CD8-positive, alpha-beta T cell (primary cell): ENCODE measurements at places on chromosomes 4 and X.

GRCh38 chr4:6235901-6236640 is 33.6 kb upstream of the WFS1 start:
- no peak for DNase-seq

DNA sequence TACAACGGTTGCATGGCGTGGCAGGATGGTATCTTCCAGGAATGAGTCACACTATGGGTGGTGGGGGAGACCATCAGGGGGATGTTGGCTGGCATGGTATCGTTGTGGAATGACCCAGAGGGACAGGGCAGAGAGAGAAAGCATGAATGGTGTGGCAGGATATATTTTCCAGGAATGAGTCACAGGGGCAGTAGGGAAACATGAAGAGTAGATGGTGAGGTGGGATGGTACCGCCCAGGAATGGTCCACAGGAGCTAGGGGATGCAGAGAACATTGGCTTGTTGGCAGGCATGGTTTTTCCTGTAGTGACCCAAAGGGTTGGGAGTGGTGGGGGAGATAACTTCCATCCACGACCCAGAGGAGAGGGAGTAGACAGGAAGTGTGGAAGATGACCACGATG is 62.4 kb downstream of the MAOA start:
- DNase-seq, result no peak

GRCh38 chr4:8556341-8557150 is 23.6 kb upstream of the GPR78 start:
- no peak for DNase-seq

- DNase-seq, result no peak
Measured at GRCh38 chr4:20297783-20298182, 46.1 kb downstream of the SLIT2 start.

- no peak for DNase-seq
Measured at GRCh38 chrX:11272290-11272689, 20.9 kb upstream of the AMELX start.

DNA sequence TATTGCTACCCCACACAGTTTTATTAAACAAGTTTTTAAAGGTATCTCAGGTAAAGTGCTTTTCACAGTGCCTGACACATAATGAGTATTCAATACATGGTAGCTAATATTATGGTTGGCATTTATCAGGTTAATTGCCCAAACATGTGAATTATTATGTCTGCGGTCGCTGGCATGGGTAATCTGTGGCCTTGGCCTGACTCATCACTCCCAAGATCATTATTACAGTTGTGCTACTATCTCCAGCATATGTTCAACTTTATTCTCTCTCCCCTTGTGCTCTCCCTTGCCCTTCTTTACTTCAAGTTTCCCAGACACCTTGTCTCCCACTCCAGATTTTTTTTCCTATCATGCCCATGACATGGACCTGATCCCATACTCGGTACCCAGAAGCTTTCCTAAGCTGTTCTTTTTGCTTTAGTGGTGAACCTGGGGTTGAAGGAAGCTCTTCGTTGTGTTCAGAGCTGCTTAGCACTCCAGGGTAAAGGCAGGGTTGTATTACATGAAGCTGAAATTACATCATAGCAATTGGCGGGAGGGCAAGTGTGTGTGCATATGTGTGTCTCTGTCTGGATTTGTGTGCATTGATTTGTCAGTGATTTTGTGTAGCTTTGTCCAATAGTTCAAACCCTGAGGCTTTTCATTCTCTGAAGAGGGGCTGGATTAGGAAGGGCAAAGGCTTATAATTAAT is 176.5 kb upstream of the NRK start:
- DNase-seq, result no peak

- no peak for DNase-seq
Measured at GRCh38 chr4:102560571-102561341, 59.6 kb downstream of the NFKB1 start.

DNA sequence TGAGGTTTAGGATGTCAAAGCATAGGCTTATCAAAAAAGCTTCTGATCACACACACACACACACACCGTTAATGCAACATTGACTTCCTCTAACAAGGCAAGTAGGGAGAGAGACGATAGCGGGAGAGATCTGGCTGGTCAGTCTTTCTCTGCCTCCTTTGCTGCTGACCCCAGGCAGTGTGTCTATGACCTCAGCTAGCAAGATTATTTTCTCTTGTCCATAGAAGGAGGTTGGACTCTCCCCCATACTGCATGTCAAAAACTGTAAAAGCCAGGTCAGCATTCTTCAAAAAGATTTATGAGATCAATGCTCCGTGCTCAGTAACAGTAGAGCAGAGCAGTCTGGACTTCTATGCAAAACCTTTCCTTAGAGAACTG is 63.5 kb upstream of the PGM2 start:
- DNase-seq, result no peak

- no peak for DNase-seq
Measured at GRCh38 chr4:132312521-132312920, 836.6 kb upstream of the PCDH10 start.
